Astrocyte of the hippocampus (primary cell): ENCODE measurements at places on chromosomes 3 and 15.

GRCh38 chr15:92393980-92394308 is 263 bp downstream of the ST8SIA2 start:
- no peak for DNase-seq

- DNase-seq = peak; percentile 98
These were observed at the start of gene NDUFAF3 for GRCh38 chr3:49021813-49022687. Gene NDUFAF3, plus strand, starts transcription at chr3:49022121. Its CDS starts 24 bp downstream, at chr3:49022145.

GRCh38 chr3:55622733-55623132 is 135.6 kb upstream of the WNT5A start:
- DNase-seq = no peak

DNA sequence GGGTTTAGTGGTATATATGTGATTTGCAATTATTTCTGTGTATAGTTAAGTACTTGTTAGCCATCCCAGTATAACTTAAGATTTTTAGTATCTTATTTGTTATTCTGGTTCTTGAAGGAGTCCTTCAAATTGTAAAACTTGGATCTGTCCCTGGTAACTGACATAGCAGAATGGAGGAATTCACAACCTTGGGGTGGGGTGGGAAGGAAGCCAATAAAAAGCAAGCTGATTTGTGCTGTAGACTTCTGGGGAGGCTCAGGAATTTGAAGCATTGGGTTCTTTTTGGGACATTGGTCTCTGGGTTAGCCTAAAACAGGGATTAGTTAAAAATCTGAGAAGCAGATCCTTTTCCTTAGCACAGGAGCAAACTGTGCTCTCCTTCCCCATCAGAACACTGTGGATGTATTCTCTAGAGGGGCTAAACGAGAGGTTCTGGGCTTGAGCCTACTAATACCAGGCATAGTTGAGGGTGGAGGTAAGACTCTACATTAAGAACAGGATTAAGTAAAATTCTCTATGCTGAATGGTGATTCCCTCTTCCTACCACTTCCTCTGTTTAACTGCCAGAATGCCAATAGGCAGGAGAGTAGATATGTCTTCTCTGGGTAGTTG is 42.2 kb downstream of the GMPS start:
- DNase-seq = peak; percentile 76

DNA sequence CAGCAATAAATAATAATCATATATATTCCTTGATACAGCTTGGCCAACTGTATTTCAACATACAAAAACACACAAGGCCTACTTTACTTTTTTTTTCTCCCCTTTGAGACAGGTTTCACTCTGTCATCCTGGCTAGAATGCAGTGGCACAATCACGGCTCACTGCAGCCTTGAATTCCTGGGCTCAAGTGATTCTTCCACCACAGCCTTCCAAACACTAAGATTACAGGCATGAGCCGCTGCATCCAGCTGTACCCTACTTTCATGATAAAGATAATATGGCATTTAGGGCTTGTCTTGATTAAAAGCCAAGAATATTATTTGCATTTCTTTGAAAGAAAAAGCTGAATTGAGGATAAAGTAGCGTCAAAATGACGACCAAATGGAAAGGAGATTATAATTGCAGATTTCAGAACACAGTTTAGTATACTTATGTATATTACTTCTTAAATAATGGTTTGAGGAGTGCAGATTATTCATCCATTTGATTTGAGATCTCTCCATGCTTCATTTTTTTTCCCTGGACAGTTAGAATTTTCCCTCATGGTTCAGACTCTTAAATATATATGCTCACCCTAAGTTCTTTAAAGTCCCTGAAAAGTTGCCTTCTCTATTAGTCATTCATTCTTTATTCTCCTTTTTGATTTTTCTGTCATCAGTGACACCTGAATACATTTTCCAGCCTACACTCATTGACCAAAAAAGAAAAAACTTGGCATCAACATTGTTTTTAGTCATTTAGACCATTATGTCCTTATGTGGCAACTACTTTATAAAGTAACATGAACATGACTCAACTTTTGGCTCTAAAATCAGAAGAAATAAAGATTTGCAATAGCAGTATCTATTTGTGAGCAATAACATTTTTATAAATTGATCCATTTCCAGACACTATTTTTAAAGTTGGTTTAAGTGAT is 48.5 kb upstream of the MLF1 start:
- peak; percentile 25 for DNase-seq

GRCh38 chr3:159482994-159483367 is 505.7 kb upstream of the IL12A start:
- DNase-seq = no peak

GRCh38 chr3:73784686-73785392 is 160.1 kb upstream of the PDZRN3 start:
- DNase-seq = peak; percentile 10

- DNase-seq = no peak
These were observed 205.3 kb downstream of the NFKBIZ start for GRCh38 chr3:102054543-102055080.

DNA sequence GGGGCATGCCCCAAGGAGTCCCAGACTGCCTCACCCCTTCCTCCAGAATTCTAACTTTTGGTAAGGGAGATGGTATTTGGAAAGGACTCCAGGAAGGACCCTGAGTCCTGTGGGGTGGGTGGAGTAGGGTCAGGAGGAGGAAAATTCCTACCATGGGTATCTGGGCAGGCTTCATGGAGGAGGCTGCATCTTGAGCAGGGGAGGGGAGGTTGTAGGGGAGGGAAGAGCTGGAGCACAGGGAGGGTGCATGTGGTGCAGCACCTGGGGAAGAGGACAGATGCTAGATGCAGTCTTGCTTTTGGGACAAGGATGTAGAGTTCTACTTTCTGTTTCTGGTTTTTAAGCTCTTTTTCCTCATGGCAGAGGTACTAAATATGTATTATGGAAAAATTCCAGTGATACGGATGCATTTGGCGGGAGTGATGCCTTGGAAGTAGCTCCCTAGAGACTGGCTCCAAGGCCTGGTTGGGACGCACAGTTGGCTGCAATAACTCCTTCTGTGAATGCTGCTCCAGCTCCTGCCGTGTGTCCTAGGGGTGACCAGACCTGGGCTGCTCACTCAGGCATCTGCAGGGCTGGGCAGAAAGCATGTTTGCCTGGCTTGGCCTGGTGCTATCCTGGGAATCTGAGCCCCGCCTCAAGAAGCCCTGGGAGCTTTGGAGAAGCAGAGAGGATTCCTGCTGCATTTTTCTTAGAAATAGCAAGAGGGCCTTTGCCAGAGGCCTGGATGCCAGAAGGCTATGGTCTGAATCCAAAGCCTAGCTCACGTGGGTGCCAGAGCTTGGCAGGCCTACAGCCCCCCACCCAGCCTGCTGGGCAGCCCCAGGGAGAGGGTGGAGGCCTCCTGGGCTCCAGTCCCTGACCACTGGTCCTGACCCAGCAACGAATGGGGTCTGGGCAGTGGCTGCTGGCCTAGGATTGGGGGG is 10.1 kb downstream of the SEMA3F start:
- DNase-seq = peak; percentile 89

GRCh38 chr3:127167315-127168043 is 25.5 kb upstream of the PRR23E start:
- DNase-seq = no peak

DNA sequence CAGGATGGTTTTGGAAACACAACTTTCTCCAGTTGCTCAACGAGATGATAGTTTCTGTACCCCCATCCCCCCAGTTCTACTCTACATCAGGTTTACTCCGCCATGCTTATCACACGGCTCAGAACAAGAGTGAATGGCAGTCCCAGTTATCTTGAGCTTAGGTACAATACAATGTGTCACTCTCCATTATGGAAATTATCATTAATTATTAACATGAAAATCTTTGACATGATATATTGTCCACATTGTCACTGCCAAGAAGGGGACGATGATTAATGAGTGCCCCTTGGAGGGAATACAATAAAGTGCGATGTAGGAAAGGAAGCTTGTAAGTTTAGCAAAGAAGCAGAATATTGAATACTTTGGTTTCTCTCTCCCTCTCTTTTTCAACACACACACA is 252.6 kb upstream of the CFAP20DC start:
- DNase-seq = no peak

DNA sequence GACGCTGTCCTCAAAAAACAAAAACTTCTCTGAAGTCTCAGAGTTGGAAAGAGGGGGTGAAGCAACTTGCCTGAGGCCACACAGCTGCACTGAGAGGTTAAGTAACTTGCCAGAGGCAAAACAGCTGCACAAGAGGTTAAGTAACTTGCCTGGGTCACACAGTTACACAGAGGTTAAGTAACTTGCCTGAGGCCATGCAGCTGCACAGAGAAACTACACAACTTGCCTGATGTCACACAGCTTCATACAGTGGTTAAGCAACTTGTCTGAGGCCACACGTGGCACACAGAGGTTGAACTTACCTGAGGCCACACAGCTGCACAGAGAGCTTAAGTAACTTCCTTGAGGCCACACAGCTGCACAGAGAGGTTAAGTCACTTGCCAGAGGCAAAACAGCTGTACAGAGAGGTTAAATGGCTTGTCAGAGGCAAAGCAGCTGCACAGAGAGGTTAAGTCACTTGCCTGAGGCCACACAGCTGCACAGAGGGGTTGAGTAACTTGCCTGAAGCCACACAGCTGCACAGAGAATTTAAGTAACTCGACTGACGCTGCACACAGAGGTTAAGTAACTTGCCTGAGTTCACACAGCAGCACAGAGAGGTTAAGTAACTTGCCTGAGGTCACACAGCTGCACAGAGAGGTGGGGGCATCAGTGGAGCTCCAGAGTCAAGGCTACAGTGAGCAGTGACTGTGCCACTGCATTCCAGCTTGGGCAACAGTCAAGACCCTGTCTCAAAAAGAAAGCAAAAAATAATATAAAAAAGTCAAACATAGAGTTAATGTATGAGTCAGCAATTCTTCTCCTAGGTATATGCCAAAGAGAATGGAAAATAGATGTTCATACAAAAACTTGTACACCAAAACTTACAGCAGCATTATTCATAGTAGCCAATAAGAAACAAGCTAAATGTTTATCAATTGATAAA is 12.0 kb upstream of the ACAD9 start:
- DNase-seq = no peak
